Activated T-cell treated with anti-CD3 and anti-CD28 coated beads for 1 hour (primary cell): ENCODE measurements at places on chromosomes 11 and 22.

GRCh38 chr11:48058064-48058463 lies 77.7 kb downstream of the PTPRJ start:
- no peak for DNase-seq

GRCh38 chr11:73637012-73637411 lies 9.4 kb upstream of the PLEKHB1 start:
- no peak for DNase-seq

- DNase-seq = no peak
Measured at GRCh38 chr11:96112192-96113128, 188.6 kb upstream of the MTMR2 start.

- DNase-seq = no peak
Measured at GRCh38 chr11:110148775-110149744, 55.9 kb downstream of the ZC3H12C start.

DNA sequence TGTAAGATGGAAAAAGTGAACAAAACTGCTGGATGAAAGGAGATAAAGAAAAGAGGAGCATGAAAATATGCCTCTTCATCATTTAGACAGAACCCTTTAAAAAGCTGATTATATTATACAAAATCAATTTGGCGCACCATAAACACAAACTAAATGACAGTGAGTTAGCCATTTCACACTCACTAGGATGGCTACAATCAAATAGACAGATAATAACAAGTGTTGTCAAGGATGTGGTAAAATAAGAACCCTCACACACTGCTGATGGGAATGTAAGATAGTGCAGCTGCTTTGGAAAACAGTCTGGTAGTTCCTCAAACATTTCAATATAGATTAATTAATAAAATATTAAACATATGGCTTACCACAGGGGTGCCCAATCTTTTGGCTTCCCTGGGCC lies 99.7 kb downstream of the CWF19L2 start:
- DNase-seq = no peak

DNA sequence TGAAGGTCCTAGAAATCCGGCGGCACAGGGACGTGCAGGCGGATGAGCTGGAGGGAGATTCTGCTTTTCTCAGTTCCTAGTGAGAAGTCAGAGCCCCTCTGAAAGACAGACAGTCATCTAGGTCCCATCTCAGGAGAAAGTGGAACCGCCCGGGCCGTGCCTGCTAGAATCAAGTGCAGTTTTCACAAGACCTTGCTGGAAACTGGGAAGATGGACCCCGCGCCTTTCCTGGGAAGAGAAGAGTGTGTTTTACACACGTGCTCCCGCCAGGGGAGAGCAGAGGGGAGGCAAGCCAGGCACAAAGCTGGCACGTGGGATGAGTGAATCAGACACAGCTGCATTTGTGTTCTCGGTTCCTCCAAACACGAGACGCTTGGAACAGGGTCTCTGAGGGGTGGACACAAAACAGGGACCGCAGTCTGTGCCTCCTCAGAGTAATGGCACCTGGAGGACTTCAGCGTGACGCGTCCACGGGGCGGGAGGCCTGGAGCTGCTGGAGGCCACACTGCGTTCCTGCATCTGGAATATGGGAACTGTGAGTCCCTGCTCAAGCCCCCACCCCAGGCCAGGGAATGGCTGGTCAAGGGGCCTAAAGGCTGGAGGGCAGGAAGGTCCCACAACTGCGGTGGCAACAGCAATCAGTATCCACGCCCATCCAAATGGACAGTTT lies 218.3 kb downstream of the BRD1 start:
- no peak for DNase-seq

DNA sequence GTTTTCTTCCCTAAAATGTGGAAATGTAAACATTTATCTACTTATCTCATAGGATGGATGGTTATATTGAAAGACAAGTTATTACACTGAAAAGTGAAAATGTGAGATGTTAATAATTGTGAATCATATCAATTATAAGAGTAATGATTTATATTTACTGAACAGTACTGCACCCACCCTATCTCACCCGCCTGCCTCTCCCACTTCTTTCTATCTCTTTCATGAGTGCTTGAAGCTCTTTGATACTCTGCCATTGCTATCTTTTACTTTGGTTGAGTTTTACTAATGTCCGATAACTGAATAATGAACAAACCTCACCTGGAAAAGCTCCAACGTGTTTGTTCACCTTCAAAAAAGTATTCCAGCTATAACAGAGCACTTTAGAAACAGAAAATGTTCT lies 263.0 kb upstream of the UBASH3B start:
- no peak for DNase-seq

GRCh38 chr11:117428856-117429229 lies 101.2 kb downstream of the CEP164 start:
- DNase-seq = no peak

- no peak for DNase-seq
Measured at GRCh38 chr11:74683941-74684481, 47.2 kb downstream of the CHRDL2 start.

DNA sequence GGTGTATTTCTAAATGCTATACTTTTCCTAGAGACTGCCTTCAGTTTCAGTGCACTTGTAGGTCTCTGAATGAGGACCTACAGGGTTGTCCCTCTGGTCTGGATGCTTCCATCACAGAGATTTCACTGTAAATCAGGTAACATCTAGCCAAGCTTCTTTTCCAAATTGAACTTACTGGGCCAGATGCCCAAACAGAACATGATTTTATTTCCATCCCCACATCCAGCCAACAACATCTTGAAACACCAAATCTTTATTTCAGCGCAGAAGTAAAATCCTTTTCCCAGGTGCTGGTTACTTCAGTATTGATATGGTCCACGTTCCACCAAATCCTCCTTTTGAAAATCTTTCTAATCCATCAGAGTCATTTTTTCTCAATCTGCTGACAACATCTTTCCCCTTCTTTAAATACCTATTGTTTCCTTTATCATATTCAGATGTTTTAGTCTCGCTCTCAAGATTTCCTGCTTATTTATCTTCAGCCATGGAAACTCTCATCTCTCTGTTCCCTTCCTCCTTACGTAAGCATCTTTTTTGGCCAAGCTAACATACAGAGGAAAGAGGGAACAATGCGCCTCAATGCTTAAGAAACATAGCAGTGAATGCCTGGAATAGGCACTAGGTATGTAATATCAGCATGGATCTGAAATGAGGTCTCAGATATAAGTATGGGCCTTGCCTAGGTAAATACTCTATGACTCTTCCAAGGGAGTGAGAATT lies 201.2 kb upstream of the MTNR1B start:
- no peak for DNase-seq

- no peak for DNase-seq
Measured at GRCh38 chr11:130442737-130443136, 5.7 kb upstream of the ADAMTS15 start.

DNA sequence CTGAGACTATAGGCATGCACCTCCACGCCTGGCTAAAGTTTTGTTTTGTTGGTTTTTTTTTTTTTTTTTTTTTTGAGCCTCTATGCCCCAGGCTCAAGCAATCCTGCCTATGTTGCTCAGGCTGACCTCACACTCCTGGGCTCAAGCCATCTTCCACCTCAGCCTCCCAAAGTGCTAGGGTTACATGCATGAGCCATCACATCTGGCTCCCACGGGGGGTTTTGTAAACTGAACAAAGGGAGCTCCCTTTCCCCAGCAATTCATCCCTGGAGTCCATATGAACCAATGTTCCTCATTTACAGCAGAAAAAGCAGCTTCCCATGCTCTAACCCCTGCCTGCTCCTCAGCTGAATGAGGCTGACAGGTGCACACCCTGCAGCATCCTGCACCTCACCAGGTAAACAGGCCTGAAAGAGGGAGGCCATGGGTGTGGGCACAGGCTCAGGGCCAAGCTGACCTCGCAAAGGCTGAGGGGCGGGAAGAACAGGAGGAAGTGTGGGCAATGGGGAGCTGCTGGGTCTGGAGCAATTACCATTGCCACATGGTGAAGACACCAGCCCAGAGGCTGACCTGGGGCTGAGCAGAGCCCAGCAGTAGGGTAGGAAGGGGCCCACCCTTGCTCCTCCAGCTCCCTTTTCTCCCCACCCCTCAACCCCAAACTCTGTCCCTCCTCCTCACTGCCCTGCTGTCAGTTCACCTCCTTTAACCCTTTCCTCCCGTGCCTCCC lies 58.2 kb downstream of the RBX1 start:
- DNase-seq = no peak

DNA sequence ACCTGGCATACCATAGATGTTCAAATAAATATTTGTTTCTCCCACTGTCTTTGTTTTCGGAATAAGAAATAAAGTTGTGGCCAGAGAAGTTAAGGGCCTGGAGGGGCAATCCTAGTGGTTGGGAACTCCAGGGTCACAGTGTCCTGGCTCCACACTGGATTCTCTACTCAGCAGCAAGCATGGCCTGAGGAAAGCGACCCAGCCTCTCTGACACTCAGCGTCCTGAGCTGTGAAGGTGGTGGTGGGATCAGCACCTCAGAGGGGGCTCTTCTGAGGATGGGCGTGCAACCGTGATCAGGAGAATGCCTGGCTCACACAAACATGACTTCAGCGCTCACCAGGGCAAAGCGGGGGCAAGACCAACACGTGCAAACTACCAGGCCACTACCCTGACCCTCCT lies 59.9 kb downstream of the LARGE1 start:
- DNase-seq = no peak

DNA sequence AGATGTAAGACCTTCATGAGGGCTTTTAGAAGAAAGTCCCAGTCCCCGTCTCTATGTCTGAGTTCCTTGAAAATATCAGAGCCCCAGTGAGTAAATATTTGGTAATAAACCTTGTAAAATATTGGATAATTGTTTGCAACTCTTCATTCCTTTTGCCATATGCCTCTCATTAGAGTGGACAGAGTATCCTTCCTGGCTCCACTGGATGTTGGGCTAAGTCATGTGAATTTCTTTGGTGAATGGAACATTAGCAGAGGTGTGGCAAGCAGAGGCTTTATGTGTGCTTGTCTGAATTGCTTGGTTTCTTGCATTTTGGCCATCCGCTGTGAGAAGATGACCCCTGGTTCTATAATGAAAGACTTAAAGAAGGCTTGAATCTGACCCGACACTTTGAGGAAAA lies 490.3 kb downstream of the METTL15 start:
- no peak for DNase-seq

- DNase-seq = no peak
Measured at GRCh38 chr11:102967497-102967896, 12.0 kb upstream of the MMP13 start.

DNA sequence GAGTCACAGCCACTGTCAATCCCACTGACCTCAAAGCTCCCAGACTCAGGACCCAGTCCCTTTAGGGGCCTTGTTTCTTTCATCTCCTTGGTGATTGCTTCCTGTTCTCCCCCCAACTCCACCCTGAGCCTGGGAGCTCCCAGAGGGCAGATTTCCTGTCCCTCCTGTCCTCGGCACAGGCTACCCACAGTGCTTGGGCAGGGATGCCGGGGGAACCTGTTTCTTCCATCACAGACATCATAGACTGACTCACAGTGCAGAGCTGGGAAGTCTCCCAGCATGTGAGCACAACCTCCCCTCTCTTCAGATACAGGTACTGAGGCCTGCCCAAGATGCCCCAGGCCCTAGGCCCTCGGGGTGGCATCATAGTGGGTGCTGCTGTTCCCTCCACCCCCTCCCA lies 16.6 kb downstream of the TRIM29 start:
- no peak for DNase-seq
